ENCODE measurements at places on chromosomes 5 and 9.

DNA sequence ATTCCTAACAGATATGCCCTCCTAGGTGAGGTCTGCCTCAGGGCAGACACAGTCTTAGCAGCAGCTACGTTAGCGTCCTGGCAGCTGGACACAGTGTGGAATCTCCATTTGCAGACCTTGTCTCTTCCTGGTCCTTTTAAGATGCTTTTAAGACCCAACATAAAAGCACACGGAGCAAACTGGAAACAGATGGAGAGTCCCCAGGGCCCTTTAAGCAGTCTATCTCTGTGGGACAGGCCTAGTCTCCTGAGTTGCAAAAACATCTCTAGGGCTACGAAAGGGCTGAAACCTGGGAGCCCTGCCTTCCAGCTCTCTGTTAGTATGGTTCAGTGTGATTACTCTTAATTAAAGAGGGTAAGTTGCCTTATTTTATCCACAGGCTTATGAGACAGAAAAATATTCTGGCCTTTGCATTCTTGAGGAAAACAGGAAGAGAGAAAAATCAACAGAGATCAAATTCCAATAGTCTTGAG lies 66.0 kb upstream of the GNA14 start:
- ATAC-seq: no peak

DNA sequence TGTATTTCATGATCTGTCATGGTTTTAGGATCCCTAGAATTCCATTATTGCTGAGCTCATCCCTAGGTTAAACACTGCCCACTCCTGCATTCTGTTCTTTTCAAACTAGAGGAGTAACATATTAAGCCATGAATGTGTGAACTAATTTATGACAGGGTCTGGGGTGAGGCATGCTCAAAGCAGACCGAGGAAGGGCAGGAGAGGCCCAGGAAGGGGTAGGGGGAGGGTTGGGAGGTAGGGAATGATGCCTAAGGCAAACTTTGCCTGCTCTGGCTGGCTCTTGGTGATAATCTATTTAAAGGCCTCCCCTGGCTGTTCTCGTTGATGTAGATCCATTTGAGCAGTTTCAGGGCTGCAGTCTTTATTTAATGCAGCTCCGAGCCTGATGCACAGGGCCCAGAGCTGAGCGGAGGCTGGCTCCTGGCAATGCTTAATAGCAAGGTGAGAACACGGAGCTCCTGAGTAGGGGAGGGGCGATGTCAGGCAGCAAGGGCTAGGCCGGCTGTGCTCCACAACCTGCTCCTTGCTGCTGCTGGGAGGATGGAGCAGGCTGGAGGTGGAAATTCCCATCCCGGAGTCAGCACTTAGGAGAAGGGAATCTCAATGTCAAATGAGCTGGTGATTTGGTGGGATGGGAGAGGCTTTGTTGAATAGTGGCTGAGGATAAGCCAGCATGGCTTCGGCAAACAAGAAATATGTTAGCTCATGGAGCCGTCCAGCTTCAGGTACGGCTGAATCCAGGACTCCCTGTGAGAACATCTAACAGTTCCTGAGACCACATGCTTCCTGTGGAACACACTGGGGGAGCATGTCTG lies 73.2 kb upstream of the UNC5A start:
- ATAC-seq: no peak

DNA sequence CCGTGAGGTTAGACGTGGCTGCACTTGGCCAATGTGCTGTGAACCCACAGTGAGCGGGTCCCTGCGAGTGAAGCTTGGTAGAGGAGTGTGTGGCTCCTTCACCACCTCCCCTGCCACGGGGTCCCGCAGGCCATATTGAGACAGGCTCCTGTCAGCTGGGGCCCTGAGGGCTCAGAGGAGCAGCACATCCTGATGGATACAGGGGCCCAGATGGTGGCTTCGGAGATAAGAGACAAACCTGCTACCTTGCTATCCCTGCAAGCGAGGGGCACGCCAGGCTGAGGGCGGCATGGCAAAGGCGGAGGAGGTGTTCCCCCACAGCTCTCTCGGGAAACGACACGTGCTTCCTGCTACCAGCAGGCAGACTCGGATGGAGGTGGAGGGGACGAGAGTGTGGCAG lies 33.1 kb downstream of the SLC6A3 start:
- no peak for ATAC-seq

DNA sequence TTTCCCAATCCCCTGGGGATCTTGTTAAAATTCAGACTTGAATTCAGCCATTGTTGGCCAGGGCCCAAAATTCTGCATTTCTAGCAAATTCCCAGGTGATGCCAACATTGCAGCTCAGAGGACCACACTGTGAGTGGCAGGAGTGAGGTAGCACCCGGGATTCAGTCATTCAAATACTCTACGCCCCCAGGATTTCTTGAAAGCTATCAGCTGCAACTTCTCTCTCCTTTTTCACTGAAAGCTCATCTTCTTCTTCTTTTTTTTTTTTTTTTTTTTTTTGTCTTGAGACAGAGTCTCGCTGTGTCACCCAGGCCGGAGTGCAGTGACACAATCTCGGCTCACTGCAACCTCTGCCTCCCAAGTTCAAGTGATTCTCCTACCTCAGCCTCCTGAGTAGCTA lies 19.3 kb upstream of the ANKH start:
- ATAC-seq: no peak

DNA sequence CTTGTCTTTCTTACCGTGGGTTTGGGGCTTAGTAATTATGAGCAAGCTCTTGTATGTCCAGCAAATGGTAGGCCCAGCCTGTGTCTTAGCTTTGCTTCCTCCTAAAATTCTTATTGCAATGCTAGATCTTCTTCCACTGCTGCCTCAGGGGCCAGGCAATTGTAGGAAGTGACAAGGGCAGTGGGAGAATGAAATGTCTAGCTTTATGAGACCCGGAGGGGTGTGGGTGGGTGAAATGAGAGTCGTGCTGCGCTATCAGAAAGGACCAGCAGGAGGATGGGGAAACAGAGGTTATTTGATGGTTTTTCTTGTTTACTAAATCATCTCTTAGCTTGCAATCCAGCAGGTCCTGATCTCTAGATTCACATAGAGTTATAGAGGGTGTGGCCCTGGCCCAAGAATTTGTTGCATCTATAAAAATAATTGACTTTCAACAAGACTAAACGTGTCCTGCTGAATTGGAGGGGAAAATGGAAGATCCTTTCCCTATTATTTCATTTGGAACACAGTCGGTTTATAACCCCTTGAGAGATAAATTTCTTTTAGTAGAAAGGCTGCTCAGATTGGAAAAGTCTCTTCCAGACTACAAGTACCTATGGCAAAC lies 43.7 kb downstream of the ZNF366 start:
- peak; percentile 14 for ATAC-seq

- ATAC-seq: no peak
These were observed 30.2 kb downstream of the AFAP1L1 start for GRCh38 chr5:149301744-149302380.

GRCh38 chr9:105178076-105178475 lies 66.4 kb upstream of the SLC44A1 start:
- ATAC-seq: no peak

GRCh38 chr9:136686534-136686793 lies 793 bp downstream of the AGPAT2 start:
- ATAC-seq: no peak

GRCh38 chr5:151750121-151750520 lies 8.3 kb downstream of the ATOX1 start:
- ATAC-seq: no peak

Data from esophagus mucosa (tissue), 1 donor.